ENCODE measurements at places on chromosomes 3 and 15.

- peak; percentile 26 for DNase-seq
These were observed 23.5 kb upstream of the HES1 start for GRCh38 chr3:194112120-194113106.

GRCh38 chr3:37863949-37864822 is 2.5 kb downstream of the CTDSPL start:
- DNase-seq = no peak

GRCh38 chr15:74958320-74958907 is 1.8 kb upstream of the RPP25 start:
- DNase-seq = no peak

- DNase-seq = no peak
These were observed 89.8 kb downstream of the KLHL25 start for GRCh38 chr15:85704720-85705429.

DNA sequence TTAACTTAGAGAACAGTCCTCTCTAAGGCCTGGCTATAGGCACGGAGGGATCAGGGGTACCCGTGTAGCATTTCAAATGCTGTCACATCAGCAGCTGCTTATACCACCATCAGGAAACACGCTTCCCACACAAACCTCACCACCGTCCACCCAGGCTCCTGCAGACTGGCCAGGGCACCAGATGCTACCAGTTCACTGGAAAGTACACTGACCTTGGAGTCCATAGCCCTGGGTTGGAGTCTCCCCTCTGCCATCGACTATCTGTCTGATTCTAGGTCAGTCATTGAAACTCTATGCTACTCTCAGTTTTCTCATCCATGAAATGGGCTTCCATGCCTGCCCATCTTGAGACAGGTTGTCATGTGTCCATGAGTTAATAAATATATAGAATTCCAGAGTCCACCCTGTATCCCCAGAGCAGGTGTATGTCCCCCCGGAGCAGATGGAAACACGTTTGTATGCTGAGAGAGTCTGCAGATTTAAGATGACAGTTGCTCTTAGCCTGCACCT is 156.0 kb upstream of the SMAD3 start:
- no peak for DNase-seq

GRCh38 chr3:193372783-193373182 is 5.8 kb downstream of the ATP13A5 start:
- DNase-seq = no peak

Measured in NCI-H1092 (cell line).